Stimulated activated CD4-positive, alpha-beta T cell treated with anti-CD3 and anti-CD28 coated beads, Interleukin-2, amount 100 ng/mL, for 4 hours (primary cell): ENCODE measurements at places on chromosomes 2 and 18.

DNA sequence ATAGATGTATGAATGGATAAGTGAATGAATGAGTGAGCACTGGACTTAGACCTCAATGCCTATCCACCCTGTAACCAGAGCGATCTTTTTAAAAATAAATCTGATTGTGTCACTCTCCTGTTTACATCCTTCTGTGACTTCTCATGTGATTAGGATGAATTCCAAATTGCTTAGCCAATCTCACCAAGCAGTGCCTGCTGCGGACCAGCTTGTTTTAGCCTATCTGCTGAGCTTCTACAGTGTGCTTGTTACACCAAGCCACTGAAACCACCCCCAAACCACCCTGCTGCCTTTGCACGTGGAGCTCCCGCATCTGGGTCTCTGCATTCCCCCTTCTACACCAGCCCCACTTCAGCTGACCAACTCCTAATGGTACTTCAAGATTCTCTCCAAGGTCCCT, 265.4 kb downstream of the EN1 start:
- DNase-seq, result no peak

GRCh38 chr2:27461118-27461517, 18.9 kb downstream of the KRTCAP3 start:
- DNase-seq, result no peak

GRCh38 chr2:213232649-213233437, 51.4 kb upstream of the SPAG16 start:
- DNase-seq, result no peak

GRCh38 chr2:106139238-106139935, 54.7 kb downstream of the UXS1 start:
- no peak for DNase-seq

DNA sequence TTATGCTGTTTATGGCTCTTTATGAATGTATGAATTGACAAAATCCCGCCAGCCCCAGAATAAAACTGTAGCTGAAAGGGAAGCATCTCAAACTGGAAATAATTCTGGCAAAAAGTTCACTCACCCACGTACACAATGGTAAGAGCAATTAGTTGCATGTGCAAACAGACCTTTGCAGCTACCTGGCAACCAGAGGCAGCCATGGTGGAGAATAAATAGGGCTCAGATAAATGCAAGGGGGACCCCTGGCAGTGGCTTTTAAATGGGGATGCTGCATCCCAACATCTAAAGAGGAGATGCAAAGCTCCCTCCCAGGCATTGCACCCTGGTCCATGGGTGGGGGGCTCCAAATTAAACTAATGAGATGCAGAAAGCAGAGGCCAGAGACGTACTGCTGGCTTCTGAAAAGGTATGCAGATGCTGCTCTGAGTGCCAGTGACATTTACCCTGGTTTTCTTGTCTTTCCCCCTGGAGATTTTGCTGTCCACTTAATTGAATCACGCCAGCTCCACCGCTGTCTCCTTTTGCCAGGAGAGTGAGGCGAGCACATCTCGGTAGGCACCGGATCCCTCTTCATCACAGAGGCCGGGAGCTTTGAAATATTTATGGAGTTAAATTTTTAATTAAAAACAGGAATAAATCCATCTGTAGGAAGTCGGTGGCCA, 126.6 kb upstream of the NRP2 start:
- DNase-seq, result no peak

- no peak for DNase-seq
Observed at GRCh38 chr2:127778447-127778846, 32.5 kb downstream of the WDR33 start.

- no peak for DNase-seq
Observed at GRCh38 chr2:61718965-61719364, 134.9 kb downstream of the FAM161A start.

- no peak for DNase-seq
Observed at GRCh38 chr2:62222171-62222570, 26.3 kb downstream of the B3GNT2 start.

DNA sequence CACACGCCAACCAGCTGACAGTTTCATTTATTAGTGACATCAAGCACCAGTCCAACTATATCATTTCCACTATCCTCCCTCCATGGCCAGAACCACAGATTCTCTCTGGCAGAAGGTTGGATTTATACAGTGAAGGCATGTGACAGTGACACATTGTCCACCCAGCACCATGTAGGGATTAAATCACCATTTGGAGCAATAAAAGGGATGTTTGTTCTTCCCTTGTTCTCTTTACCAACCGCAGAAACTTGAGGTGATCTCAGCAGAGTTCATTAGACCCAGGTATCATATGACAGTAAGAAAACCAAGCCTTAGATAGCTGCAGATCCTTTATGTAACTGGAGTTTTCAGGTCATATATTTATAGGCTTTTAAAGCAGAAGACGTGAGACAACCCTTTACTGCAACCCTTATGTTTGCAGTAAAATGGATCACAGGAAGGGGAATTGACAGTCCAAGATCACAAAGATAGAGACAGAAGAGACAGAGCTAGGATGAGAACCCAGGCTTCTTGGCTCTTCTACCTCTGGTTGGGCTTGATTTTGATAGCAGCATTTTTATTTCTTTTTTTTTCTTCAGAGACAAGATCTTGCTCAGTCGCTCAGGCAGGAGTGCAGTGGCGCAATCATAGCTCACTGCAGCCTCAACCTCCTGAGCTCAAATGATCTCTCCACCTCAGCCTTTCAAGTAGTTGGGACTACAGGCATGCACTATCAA, 80.1 kb downstream of the XDH start:
- no peak for DNase-seq
